CD4-positive, alpha-beta T cell treated with Interleukin-10 for 1 hour (primary cell): ENCODE measurements at places on chromosomes 5 and 9.

DNA sequence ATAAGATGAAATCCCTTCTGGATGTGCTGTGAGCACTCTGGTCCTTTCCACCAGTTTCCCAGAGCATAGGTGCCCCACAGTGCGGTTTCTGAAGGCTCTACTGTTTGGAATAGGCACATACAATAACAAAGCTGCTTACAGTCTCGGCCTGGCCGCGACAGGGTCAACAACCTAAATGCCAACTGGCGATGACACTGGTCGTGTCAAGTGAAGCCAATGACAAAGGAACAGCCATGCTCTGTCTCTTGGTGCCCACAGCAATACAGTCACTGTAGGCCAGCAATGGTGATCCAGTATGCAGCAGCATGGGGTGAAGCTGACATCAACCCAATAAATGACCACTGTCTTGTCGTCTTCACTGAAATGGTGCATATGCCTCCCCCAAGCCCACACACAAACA lies 47.8 kb upstream of the EQTN start:
- no peak for DNase-seq

DNA sequence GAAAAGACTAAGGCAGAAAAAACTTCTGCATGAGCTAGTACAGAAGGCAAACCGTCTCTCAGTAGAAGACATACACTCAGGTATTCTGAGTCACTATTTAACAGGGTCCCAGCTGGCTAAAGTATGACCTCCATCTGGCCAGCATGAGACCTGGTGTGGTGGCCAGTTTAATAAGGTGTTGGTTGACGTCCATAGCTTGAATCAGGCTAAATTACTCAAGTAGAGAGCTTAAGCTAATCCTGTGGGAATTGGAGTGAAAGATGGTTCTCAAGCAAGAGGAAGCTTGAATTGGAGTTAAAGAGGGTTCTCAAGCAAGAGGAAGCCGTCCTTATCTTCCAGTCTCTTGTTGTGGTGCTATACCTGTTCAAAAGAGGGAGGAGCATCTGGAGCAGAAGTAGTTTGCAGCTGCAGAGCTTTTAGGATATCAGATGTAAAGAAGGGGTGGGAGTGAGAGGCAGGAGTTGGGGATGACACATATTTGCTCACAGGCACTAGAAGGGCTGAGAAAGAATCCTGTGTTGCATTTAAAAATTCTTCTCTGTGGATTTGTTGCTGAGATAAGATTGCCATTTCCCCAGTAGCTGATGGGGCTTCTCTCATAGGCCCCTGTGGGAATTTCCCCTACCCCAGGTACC lies 136.1 kb upstream of the RUSC2 start:
- no peak for DNase-seq

DNA sequence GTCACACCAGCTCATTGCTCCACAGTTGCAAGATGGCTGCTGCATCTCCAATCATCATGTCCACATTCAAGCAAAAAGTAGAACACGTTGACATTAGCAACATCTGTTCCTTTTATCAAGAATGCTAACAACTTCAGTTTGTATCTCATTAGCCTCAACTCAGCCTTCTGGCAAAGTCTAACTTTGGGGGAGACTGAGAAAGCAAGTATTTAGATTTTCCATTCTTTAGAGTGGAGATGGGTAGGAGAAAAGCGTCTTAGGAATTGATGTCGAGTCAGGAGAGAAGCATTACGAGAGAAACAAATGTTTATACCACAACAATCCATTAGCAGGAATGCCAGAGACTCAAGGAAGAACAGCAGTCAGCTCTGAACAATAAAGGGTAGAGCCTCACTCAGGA lies 446.3 kb downstream of the ENC1 start:
- no peak for DNase-seq

GRCh38 chr9:108323615-108324014 lies 532.2 kb downstream of the ACTL7B start:
- DNase-seq = no peak

- DNase-seq = no peak
Observed at GRCh38 chr5:38926121-38926520, 80.3 kb downstream of the OSMR start.

- no peak for DNase-seq
Observed at GRCh38 chr9:92429836-92430235, 5.6 kb upstream of the OMD start.

DNA sequence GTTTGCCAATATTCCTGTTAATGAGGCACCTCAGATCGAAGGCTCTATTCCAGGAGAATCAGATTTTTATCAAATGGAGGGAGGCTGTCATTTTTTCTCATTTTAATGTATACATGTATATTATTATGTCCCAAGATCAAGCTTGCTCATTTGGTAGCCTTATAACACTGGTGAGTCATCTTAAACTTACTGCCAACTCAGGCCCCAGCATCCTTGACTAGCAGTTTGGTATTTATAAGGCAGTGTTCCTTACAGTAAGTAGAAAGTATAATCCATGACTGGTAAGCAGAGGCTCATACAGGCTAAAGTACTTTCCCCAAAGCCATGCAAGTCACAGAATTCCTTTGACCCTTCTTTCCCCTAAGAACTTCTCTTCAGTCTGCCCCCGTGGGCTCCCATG lies 90.7 kb upstream of the NR3C1 start:
- DNase-seq = no peak

DNA sequence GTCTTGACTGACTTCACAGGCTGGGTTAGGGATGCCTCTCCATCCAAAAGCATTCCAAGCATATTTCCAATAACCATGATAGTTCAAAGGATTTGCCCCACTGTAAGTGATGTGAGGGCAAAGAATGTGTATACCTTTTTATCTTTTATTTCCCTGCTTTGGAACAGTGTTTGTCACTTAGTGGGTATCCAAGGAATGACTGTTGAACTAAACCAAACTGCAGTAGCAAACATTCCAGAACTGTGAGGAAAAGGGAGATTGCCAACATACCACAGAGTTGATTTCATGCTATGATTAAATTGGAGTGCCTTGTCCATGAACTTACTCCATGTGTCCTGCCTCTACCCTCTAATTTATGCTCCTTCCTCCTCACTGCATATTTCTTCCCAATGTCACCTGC lies 400.0 kb downstream of the KIAA0825 start:
- DNase-seq = no peak

GRCh38 chr9:13651969-13652663 lies 372.6 kb upstream of the MPDZ start:
- no peak for DNase-seq
